SJCRH30 (cell line): ENCODE measurements at places on chromosomes 7 and 10.

- 0 out of 2 replicates have a peak, but pooled peaks cover 3% of the 10 kb centered on the region for H3K27me3 ChIP-seq
- H3K27ac ChIP-seq = no peak overlapping the region
- H3K36me3 ChIP-seq = no peaks in the 10 kb centered on the region
- H3K4me3 ChIP-seq = no peak overlapping the region
- no peak for DNase-seq
Measured at GRCh38 chr7:20794676-20795075, 8.0 kb upstream of the SP8 start.

DNA sequence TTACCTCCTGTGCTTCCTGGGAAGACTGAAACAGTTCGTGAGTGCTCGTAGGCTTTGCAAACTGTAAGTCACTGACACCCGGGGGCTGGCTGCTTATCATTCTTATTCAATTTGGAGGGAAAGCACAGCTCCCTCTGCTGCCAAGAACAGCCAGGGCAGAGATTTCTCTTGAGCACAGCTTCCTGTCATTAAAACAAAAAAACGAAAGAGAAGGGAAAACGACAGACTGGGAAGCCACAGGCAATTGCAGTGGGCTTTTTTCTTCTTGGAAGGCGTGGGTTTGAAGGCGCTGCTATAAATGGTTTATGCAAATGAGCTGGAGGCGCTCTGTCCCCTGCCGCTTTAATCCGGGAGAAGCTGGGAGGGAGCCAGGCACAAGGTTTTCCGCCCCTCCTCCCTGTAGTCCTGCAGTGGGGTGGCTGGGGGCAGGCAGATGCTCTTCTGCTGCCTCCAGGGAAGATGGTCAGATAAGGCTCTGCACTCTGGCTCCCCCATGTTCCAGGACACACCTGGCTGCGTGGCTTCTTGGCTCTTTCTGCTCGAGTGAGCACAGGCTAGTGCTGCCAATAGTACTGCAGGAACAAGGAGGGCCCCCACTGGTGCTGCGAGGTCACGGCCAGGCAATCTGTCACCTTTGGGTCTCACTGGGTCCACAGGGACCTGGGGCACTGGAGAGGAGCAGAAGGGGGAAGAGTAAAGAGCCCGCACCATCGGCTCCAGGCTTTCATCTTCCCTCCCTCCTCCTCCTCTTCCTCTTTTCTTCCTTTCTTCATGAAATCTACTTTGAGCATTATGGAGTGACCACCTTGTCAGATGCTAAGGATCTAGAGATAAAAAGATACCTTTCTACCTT is 49.5 kb downstream of the NEURL1 start:
- no peaks in the 10 kb centered on the region for H3K36me3 ChIP-seq
- no peaks in the 10 kb centered on the region for H3K27me3 ChIP-seq
- peak; percentile 68 for DNase-seq
- H3K4me1 ChIP-seq = peaks cover 15% of the 10 kb centered on the region

DNA sequence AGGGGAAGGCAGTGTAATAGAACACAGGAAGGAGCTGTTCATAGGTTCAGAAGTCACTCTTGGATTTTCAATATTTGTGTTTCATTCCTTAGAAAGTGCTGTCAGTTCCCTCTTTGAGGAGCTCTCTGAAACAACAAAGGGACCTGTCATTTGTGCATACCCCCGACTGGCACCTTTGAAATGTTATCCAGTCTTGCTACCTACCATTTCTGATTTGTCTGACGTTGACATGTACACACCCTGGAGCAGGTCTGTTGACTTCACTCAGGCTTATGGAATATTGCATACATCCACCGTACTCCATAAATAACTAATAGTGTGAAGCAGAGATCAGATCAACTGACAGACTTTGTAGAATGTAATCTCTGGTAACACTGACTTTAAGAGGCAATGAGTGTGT is 189.8 kb downstream of the DPP6 start:
- H3K36me3 ChIP-seq = no peaks in the 10 kb centered on the region
- H3K4me3 ChIP-seq = no peak overlapping the region
- no peak overlapping the region for H3K27ac ChIP-seq
- peaks cover 5% of the 10 kb centered on the region for H3K27me3 ChIP-seq

DNA sequence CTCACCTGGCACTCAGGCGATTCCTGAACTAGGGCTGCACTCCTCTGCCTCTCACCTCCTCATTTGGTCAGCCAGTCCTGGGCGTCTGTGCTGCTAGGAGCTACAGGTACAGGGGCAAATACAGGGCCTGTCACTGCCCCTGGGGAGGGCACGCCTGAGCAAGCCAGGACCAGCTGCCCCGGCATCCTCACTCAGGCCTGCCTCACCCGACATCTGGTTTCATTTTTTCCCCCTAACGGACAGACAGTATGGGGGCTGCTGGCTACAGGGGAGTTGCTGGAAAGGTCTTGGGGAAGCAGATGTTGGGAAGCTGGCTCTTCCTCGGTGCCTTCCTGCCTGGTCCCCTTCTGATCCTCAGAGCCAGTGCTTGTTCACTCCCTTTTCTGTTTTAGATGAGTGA is 77.3 kb upstream of the PPIF start:
- no peaks in the 10 kb centered on the region for H3K4me1 ChIP-seq
- H3K4me3 ChIP-seq = no peak overlapping the region
- no peaks in the 10 kb centered on the region for H3K36me3 ChIP-seq
- no peaks in the 10 kb centered on the region for H3K27me3 ChIP-seq
- no peak for DNase-seq
- H3K27ac ChIP-seq = no peak overlapping the region

DNA sequence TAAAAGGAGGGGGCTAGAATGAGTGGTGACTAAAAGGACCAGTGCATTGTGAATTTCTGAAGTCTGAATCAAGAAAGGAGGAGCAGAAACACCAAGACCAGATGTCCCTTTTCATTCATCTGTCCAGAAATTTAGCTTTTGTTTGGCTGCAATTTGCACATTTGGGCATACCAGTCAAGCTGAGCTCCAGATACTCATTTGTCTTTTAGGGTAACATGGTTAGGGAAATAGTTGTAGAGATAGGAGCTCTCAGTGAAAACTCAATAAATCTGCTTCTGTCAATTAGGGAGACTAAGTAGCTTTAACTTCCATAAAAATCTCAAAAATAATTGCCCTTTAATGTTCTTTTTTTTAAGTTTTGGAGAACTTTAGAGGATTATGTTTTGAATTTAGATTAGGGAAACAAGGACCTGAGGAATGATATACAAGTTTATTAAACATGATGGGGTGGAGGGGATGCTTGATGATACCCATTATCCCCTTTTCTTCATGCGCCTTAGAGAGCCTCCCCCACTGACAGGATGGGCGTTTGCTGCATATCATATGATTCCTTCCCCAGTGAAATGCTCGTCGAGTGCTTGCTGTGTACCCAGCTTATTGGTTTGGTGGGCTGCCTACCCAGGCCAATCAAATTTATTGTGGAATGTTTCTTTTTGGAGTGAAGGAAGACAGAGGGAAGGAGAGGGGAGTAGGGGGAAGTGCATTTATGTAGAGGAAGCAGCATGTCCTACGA is 50.7 kb upstream of the RPA3 start:
- no peaks in the 10 kb centered on the region for H3K27me3 ChIP-seq
- H3K27ac ChIP-seq = no peak overlapping the region
- H3K4me3 ChIP-seq = no peak overlapping the region
- no peaks in the 10 kb centered on the region for H3K36me3 ChIP-seq
- DNase-seq = no peak

DNA sequence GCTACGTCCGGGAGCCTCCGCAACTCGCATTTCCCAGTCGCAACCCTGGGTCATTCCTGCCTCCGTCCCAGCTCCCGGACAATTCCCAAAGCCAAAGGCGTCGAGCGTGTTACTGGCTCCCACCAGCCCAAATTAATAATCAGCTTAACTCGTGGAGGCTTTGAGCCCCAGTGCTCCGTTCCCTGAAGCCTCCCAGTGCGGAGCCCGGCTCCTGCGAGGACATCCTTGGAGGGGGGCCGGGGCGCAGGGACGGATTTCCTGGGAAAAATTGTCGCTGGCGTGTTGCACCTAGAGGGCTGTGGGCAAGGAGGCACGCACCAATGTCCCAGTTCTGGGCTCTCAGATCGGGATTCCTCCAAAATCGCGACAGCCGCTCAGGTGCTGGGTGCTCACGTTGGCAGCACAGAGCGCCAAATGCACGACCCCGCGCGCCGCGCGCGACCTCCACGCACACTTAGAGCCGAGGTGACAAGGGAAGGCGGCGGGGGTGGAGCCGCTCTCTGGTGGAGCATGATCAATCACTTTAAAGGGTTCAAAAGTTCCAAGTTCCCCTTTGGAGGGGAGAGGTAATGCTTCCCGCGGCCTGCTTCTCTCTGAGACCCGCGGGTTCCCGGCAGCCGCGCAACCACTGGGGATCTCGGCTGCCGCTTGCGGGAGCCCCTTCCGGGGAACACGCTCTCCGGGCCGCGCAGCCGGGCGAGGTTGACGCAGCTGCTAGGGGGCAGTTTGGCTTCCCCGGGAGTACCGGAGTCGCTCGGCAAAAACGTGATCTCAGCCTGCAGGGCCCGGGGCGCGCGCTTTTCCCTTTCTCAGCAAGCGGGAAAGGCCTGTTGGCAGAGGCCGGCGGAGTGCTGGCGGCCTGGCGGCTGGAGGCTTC is 25.5 kb downstream of the SKIDA1 start:
- peaks cover 4% of the 10 kb centered on the region; the same call in 1 of the 2 replicates for H3K4me1 ChIP-seq
- H3K27ac ChIP-seq = no peak overlapping the region
- no peak for DNase-seq
- no peak overlapping the region for H3K4me3 ChIP-seq
- H3K36me3 ChIP-seq = no peaks in the 10 kb centered on the region
- no peaks in the 10 kb centered on the region for H3K27me3 ChIP-seq
